Right ventricle myocardium superior (tissue), 1 donor: ENCODE measurements at places on chromosomes 7 and 10. TPM values are rescaled to one million over a fixed set of nuclear protein-coding genes. Genes with fewer than 3 reads are reported as not detected.

The GALNT11 gene
- total RNA-seq = 19.7 TPM

The LRRC61 gene
- total RNA-seq = 3.7 TPM

The IL2RA gene
- total RNA-seq = 2.3 TPM

The PNLIPRP3 gene
- not detected for total RNA-seq

The TMEM248 gene
- 37.1 TPM for total RNA-seq

The PTPRN2 gene
- total RNA-seq = 1.2 TPM

The ADAM22 gene
- total RNA-seq = 1.3 TPM
